ENCODE measurements at places on chromosomes 4 and X.
A peak's percentile ranks its signal among the peaks of the same experiment; 100 is the strongest.

DNA sequence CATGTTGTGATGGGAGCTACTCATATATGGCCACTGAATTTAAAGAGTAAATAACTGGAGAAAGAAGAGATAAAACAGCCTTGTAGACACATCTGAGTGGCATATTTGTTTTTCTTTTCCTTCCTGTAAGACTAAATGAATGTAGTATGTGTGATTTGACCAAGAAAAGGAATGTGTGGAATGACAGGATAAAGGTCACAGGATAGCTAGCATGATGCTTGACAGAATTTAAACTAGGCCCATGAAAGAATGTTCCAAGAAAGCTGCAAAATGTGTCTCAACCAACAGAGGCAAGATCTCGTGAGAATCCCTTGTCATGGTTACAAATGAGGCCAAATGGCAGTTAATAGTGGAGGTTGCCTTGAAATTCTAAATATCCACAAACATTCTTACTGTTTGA, 137.0 kb downstream of the KCNIP4 start:
- DNase-seq = no peak

DNA sequence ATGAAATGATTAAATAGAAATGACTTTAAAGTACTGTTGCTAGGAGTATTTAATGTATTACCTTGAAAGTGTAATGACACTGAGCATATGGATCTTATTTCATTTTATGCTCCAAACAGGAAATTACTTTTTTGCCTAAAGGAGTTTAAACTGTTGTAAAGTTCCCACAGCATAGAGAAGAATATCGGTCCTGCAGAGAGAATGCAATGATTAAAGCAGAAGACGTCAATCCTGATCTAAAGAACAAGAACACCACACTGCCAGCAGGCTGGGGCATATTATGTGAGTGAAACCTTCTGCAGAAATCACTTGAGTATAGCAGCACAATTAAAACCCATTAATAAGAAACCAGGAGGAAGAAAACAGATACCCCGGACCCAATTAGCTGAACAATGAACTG, 72.8 kb upstream of the CAMK2D start:
- DNase-seq = no peak

DNA sequence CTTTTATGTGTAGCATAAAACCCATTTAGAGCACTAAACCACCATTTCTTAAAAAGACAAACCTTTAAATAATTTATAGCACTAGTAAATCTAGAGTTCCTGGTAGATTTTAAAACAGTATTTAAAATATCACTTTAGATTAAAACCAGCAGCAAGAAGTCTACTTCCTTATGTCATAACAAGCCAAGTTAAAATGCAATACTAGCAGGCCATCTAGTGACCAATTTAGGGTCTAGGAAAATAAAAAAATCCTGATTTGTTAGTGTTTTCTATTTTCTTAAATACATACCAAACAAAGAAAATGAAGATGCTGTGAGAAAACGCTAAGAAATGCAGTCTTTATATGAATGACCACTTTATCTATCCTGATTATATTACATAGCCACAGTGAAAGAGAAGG, 53.9 kb downstream of the PAPSS1 start:
- DNase-seq = no peak

GRCh38 chr4:103156106-103156505, 42.0 kb downstream of the CENPE start:
- DNase-seq = no peak

DNA sequence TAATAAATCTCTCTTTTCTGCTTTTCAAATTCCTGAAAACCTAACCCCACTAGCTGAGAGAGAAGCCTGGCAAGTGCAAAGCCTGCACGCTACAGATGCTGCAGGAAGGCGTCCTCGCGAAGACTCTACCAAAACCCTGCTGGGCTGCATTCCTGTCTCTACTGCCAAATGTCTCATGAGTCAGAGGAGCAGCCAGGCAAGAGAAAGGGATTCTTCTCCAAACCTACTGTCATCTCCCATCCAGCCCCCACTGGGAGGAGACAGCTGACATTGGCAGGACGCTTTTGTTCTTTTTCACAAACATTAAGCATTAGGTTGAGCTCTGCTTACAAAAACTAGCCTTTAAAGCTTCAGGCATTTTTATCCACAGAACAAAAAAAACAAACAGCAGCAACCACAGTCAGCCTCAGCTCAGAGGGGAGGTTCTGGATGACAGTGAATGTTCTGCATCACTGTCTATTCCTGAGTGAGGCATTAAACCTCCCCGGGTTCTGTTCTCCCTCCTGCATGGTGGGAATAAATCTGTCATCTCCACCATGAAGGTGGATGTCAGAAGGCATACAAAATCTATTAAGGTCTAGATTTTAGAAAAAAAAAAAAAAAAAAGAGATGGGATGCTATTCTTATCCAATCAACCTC, 18.0 kb downstream of the CRMP1 start:
- DNase-seq = peak; percentile 69

DNA sequence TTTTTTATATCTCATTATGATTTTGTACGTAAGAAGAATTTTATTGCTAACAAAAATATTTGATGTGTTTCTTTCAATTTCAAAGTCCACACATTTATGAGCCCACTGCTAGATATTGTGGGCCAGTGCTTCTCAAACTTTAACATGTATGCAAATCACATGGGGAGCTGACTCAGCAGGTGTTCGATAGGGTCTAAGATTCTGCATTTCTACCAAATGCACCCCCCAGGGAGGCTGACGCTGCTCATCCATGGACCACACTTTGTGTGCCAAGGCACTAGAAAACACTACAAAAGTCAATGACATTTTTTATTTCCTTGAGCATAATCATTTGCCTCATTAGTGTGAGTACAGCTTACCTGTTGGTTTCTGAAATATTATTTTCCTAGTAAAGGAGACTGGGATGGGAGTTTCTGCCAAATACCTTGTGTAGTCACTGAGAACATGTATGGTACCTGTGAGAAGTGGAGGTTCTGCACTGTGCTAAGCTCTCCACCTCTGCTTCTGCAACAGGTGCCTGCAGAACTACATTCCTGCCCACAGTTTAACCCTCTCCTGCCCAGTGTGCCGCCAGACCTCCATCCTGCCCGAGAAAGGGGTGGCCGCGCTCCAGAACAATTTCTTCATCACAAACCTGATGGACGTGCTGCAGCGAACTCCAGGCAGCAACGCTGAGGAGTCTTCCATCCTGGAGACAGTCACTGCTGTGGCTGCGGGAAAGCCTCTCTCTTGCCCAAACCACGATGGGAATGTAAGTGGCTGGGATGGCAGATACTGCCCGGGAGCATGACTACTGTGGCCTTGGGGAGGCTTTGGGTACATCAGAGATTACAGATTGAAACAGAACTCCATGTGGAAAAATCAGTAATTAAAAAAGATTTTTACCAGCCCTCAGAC, 68.9 kb upstream of the MND1 start:
- no peak for DNase-seq

DNA sequence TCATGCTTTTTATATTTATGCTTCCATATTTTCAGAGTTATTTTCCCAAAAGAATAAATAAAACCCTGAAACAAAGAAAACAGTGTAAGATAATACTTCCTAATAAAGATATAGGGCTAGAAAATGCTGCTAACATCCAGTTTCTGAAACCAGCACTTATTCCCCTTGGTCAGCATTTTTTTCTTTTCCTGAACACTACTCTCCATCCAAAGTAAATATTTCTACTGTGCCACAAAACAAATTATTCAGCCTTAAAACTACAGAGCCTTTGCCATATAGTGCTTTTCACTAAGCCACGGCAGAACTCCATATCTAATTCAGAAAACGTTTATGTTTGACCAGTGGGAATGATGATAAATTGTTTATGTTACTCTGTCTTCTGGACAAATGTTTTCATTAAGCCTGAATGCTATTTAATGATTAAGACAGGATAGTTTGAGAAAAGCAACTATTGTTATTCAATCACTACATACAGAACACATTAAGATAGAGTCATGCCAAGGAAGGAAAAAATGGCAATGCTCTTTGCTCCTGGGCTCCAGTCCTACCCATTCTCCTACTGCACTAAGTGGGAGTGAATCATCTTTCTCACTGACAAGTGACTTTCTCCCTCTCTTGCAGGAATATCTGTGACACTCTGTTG, 723.9 kb downstream of the FAT4 start:
- no peak for DNase-seq

- DNase-seq = no peak
Observed at GRCh38 chrX:118632862-118633261, 94.5 kb upstream of the IL13RA1 start.

- no peak for DNase-seq
Observed at GRCh38 chrX:84046403-84046984, 141.5 kb downstream of the RPS6KA6 start.

DNA sequence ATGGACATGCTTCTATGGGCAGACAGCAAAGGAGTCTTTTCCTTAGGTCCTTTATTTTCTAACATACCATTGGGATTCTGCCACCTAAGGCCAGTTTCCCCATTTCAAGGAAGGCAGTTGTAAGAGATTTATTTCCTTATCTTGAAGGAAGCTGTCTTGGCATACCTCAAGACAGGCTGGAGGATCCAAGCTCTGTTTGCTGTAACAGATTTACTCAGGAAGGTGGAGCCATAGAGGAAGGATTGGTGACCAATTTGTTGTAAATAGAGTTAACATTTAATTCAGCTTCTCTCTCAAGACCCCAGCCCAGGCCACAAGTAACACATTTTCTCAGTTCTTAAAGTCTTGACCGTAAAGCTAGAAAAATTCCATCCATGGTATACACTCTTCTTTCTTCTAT, 131.6 kb upstream of the TENM3 start:
- no peak for DNase-seq

DNA sequence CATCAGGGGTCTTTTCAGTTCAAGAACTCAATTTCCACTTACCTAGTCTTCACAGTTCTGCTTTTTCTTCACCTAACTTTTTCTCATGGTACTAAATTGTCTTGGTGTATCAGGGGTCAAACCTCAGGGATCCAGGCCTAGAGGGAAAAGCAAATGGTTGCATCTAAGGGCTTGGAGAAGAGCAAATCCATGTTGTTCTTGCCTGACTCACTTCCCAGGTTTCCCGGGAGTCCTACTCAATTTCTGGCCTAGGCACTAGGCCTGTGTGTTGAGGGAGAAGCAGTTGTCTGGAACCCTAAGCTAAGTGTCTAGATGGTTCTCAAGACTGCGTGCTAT, 191.9 kb upstream of the STK26 start:
- DNase-seq = no peak

DNA sequence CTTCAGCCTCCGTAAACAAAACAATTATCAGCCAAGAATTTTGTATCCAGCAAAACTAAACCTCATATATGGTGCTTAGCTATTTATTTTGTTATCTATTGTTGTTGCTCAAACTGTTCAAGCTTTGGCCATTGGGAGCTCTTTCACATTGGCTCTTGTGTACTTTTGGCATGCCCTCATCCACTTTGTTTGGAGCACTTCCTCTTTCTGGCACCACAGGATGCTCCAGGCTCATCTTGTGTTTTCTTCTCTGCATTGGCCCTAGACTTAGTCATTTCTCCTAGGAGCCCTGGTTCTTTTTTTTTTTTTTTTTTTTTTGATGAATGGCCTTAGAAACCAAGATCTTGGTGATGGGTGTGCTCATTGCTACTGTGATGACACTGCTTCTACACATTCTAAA, 74.5 kb downstream of the DIPK2B start:
- DNase-seq = no peak

DNA sequence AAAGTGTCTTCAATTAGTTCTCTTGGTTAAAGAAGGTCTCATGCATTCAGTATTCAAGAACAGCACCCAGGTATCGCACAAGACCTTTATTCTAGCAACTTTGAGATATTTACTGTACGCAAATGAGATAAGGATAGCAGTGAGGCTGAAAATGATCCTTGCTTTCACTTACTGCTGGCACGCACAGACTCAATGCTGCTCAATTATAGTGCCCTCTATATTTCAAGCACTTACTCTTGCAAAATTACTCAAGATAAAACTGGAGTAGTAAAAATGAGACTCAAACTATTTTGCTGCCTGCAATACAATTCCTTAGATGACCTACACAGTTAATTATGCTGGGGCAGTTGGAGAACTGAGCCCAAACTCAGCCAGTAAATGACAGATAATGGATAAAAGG, 60.9 kb downstream of the ADGRA3 start:
- no peak for DNase-seq

DNA sequence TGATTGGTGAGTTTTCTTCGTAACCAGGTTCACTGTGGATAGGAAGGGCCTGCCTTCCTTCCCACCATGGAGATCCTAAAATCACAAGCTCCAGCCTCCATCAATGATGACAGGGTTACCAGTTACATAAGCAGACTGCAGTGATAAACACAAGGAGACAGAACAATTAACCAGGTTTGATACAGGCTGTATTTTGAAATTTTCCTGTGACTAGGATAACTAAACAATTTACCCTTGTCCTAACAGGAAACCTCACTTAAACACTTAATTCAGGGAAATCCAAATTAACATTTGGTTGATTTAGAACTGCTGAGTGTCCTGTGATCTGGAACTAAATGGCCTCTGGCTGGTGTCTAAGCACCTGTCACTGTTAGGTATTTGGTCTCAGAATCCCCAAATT, 3.1 kb upstream of the SLC9B2 start:
- no peak for DNase-seq

DNA sequence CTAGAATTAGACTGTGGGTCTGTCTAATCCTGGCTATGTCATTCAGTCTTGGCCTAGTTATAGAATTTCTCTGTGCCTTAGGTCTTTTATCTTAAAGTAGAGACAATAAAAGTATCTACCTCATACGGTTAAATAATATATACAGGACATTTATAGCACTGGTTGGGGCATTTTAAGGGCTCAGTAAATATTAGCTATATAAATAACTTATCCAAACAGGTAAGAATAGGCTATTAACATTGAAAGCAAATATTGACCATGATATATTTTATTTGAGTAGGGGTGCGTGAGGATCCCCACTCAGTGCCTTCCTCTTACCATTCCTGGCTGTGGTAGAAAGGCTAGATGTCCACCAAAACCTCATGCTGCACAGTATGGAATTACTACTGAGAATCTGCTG, 47.4 kb downstream of the HSD17B13 start:
- no peak for DNase-seq

GRCh38 chr4:113591982-113592381, 169.6 kb downstream of the CAMK2D start:
- peak; percentile 13 for DNase-seq

GRCh38 chrX:102930990-102931756, 5.9 kb upstream of the RAB40AL start:
- no peak for DNase-seq

DNA sequence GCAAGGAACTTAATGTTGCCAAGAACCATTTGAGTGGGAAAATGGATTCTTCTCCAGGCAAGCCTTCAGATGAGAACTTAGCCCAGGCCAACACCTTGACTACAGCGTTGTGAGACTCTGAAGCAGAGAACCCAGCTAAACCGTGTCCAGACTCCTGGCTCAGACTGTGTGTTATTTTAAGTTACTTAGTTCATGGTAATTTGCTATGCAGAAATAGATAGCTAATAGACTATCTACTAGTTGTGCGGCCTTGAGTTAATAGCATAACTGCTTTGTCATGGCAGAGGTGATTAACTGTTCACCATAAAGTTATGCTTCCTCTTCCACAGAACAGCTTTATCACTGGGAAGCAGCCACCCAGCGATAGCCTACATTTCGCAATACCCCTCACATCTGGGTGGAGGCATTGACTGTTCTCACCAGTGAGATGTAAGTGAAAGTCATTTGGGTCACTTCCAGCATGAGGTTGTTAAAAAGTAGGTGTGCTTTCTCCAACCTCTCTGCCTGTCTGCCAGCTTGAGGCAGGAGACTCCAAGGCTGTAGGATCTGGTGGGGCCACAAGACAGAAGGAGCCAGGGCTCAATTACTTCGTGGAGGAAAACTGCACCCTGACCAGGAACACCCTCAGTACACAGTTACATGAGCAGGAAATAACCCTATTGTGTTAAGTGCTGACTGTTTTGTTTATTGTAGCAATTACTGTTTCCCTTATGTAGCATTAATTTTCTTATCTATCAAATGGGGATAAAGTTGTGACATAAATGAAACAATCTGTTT, 94.2 kb downstream of the GPAT3 start:
- no peak for DNase-seq

All from MG63 (cell line).